T-helper 2 cell treated with Interferon-gamma antibody and Interleukin-4, amounts not matched to agents 100 ng/mL and 5 ng/mL, for 36 hours (primary cell): ENCODE measurements at places on chromosomes 4 and X. TPM values are rescaled to one million over a fixed set of nuclear protein-coding genes. Genes with fewer than 3 reads are reported as not detected.

Gene ALAS2
- not detected in 2 replicates for total RNA-seq

Gene MAP7D2
- total RNA-seq = 0.23 and 0.30 TPM in 2 replicates

Gene APBB2
- 0.45 and 0.55 TPM in 2 replicates for total RNA-seq

Gene INTU
- total RNA-seq = 0.07 and 0.14 TPM in 2 replicates

Gene PAGE1
- not detected in 2 replicates for total RNA-seq

Gene ETDB
- not detected in 2 replicates for total RNA-seq

Gene TEX13B
- not detected in 2 replicates for total RNA-seq
